ENCODE measurements at places on chromosomes 2 and 18.

DNA sequence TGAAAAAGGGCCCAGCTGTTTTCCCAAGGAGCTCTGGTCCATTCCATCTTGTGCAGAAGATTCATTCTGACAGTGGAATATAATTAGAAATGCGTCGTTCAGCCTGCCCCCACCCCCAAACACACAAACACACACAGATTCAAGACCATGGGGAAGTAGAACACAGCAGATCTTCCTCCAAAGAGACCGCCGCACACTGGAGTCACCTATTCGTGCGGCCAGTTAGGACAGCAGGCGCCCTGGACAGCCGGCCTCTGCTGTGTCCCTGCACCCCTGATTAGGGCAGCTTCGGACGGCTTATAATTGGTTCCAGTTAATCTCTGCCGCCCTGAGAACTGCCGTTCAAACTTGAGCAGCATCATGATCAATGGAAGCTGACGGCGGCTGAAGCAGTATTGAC is 116.0 kb downstream of the GBX2 start:
- DNase-seq: no peak

- no peak for DNase-seq
These were observed 671.0 kb upstream of the SOX11 start for GRCh38 chr2:5021136-5021535.

- no peak for DNase-seq
These were observed 222.7 kb downstream of the PHLPP1 start for GRCh38 chr18:62938006-62938405.

- no peak for DNase-seq
These were observed 238.6 kb upstream of the CYP26B1 start for GRCh38 chr2:72386288-72386687.

DNA sequence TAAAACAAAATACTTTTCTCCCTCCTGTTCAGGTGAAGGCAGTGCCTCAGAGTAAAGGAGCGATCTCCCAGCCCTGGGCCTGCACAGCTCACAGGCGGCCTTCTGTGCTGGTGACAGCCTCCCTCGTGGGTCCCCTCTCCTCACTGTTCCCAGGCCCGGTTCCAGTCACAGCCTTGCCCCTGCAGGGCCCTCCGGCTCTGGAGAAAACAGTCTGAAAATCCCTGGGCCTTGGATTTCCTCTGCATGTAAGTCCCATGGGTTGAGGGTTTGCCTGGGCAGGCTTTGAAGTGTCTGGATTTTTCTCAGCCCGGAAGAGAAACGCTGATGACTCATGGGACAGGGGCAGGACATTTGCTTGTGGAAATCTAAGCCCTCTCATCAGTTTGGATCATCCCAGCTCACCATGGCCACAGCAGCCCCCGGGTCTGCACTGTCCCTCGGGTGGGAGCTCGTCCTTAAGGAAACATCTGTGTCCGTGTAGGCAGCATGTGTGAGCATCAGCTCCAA is 186.1 kb upstream of the RAB12 start:
- no peak for DNase-seq

DNA sequence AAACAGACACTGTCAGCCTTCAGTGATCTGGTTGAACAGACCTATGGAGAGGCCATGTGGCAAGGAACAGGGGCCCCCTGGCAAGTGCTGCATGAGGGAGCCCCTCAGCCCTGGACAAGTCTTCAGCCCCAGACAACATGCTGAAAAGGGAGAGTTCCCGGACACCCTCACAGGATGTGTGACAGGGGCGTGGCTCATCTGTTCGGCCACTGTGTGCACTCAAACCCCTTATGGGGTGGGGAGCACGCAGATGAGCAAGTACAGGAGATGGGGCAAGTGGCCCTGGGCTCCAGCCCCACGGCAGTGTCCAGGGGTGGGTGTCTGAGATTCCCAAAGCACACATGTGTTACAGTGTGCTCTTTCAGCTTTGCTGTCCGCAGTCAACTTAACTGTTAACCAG is 35.4 kb upstream of the MPPE1 start:
- no peak for DNase-seq

DNA sequence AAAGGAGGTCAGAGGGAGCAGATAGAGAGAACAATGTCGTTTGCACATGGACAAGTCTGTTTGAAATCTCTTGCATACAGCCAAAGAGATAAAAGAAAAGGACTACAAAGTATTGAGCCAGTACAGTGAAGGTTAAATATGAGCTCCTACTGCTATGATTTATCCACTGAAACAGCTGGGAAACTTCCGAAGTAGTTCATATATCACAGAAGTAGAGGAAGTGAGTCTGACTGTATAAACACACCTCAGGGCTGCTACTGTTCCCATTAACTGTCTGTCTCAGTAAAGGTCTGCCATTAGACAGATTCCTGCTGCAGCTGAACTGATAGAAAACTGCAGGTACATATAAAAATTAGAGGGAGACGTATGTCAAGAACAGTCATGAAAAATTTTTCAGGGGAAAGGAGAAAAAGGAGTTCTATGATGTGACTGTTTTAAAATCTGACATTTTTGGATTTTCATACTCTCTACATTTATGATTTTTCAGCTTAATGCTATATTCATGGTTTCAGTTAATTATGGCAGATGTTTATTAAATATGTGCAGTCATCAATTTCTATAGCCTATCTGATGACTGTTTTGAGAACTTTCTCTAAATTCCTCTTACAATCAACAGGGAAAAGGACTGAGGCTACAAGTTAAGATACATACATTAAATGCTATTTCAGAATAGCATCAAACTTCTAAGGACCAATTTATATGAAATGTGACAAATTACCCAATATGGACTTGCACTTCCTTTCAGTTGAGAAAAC is 364.7 kb downstream of the ERBB4 start:
- no peak for DNase-seq

- DNase-seq: no peak
These were observed 103.5 kb downstream of the CABLES1 start for GRCh38 chr18:23238651-23239349.

- DNase-seq: no peak
These were observed 50.0 kb downstream of the TRABD2A start for GRCh38 chr2:84830758-84831500.

DNA sequence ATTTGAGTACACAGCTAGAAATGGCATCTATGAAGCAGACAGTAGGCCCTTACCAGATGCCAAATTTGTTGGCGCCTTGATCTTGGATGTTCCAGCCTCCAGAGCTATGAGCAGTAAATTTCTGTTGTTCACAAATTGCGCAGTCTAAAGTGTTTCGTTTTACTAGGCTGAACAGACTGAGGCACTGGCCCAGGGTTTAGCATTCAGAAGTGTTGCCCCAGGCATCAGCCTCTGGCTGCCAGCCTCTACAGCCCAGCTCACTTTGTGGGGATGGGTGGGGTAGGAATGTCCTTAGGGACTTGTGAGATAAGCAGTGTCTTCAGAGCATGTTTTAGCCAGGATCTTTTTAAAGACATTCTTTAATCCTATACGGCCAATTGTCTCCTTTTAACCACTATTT is 51.5 kb upstream of the MGAT5 start:
- no peak for DNase-seq

DNA sequence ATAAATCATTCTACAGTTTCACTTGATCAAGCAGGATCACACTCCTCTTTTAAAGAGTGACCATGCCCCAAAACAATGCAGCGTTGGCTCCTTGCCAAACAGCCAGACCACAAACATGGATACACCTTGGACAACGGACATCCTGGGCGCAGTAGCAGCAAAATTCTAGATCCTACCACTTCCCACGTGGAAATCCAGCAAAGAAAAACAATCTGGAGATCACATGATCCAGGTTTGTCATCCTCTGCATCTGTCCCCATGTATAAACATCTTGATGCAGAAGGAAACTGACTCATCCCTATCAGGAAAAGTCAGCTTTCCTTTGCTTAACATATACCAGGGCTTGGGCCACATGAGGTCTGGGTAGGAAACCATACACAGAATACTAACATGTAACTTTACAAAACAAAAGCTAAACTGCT is 53.1 kb downstream of the ZNF521 start:
- no peak for DNase-seq

GRCh38 chr2:143930891-143931290 is 589.0 kb downstream of the ZEB2 start:
- no peak for DNase-seq

DNA sequence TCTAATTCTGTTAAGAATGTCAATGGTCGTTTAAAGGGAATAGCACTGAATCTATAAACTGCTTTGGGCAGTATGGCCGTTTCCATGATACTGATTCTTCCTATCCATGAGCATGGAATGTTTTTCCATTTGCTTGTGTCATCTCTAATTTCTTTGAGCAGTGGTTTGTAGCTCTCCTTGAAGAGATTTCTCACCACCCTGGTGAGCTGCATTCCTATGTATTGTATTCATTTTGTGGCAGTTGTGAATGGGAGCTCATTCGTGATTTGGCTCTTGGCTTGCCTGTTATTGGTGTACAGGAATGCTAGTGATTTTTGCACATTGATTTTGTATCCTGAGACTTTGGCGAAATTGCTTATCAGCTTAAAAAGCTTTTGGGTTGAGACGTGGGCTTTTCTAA is 38.3 kb upstream of the WDR75 start:
- no peak for DNase-seq

DNA sequence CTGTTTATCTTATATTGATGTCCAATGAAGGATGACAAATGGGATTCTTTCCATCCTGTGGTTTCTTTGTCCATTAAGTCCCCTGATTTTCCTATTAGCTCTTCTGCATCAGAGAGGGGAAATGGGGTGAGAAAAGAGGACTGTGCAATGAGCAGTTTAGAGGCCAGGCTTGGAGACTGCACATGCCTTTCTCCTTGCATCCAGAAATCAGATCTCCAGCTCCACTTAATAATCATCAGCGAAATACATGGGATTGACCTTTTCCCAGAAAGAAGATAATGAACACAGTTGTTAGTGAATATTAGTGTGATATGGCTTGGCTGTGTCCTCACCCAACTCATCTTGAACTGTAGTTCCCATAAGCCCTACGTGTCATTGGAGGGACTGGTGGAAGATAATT is 697.4 kb downstream of the CBLN2 start:
- no peak for DNase-seq

DNA sequence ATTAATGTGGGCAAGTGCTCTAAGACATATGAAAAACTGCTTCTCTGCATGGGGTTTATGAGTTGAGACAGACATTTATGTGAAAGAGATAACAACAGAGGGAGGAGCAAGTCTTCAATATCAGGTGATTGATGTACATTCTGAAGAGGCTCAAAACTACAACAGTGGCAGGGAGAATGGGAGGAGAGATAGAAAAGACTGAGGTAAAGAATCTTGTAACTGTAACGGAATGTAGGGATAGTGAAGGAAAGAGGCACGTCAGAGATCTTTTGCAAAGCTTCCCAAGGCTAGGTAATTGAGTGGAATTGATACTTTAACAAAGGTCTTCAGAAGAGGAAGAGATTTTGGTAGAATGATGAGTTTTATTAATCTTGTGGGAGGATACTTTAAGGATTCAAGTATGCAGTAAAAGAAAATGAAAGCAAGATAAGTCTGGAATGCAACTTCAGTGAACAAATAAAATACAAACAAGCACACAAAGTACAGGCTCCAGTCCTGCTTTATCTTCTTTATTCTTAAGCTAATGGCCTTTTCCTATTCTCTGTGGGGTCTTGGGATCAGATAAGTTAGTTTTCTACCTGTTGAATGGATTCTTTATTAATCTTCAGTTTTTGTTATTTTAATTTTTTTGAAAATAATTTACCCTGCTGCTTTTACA is 15.0 kb downstream of the SMAD4 start:
- no peak for DNase-seq

DNA sequence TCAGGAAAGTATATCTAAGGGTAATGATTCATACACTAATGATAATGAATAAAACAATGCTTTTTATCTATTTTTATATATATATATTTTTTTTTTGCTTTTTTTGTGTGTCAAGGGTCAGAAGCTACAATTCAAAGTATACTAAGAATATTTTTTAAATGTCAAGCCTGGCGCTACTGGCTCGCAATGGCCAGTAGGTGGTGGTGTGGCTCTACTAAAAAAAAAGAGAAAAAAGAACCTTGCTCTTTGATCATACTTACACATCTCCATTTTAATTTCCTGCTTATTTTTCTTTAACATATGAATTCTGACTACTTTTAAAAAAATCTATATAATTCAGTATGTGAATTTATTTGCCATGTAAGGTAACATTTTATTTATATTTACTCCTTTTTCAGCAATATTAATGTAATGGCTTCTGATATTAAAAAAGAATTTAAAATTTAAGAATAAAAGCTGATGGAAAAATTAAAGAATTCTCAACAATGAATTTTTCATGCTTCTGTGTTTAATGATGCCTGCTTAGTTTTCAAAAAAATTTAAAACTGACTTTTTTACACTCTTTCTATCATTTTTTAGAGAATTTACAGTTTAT is 232.9 kb downstream of the GULP1 start:
- DNase-seq: peak; percentile 66

- peak; percentile 23 for DNase-seq
These were observed 29.6 kb upstream of the ENOSF1 start for GRCh38 chr18:741931-742512.

GRCh38 chr18:11726556-11726955 is 37.5 kb downstream of the GNAL start:
- no peak for DNase-seq

- DNase-seq: no peak
These were observed 15.9 kb downstream of the VWA3B start for GRCh38 chr2:98102878-98103277.

DNA sequence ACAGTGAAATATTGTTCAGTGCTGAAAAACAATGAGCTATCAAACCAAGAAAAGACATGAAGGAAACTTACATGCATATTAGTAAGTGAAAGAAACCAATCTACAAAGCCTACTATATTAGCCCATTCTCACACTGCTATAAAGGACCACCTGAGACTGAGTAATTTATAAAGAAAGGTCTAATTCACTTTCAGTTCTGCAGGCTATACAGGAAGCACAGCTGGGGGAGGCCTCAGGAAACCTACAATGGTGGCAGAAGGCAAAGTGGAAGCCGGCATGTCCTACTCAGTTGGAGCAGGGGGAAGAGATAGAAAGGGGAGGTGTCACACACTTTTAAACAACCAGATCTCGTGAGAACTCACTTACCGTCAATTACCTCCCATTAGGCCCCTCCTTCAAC is 232.1 kb downstream of the TMX3 start:
- no peak for DNase-seq

- DNase-seq: no peak
These were observed 1024.1 kb upstream of the KLHL29 start for GRCh38 chr2:22360735-22361374.

DNA sequence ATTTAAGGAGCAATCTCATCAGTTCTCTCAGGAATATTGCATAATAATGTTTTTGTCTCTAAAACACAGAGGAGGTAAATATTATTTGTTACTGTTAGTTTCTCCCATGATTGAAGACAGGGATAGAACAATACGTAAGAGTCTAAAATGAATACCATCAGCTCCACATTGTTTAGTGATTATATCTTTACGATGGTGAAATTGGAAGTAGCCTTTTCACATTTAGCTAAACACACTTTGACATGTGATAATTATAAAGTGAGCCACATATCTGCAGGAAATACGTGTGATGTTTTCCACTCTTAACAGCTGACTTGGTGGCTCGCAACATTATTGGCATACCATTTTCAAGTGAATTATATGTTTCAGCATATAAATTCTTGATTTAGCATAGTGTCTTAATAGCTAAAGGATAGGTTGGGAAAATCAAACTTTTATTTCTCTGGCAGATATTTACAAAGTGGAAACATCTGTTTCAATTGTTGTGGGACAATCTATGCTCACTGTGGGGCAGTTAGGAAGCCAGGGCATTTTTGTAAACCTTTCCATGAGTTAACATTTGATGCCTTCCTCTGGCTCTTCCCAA is 208.1 kb upstream of the RASGRP3 start:
- no peak for DNase-seq

GRCh38 chr2:36540986-36541754 is 56.8 kb downstream of the FEZ2 start:
- DNase-seq: no peak
